Activated CD4-positive, alpha-beta T cell treated with anti-CD3 and anti-CD28 coated beads, Interleukin-2, amount 50 U/mL, for 24 hours (primary cell): ENCODE measurements at places on chromosomes 4 and X.

- DNase-seq: no peak
Measured at GRCh38 chr4:31692399-31692940, 972.3 kb downstream of the PCDH7 start.

GRCh38 chrX:9233141-9233540, 199.2 kb upstream of the FAM9B start:
- DNase-seq: no peak

DNA sequence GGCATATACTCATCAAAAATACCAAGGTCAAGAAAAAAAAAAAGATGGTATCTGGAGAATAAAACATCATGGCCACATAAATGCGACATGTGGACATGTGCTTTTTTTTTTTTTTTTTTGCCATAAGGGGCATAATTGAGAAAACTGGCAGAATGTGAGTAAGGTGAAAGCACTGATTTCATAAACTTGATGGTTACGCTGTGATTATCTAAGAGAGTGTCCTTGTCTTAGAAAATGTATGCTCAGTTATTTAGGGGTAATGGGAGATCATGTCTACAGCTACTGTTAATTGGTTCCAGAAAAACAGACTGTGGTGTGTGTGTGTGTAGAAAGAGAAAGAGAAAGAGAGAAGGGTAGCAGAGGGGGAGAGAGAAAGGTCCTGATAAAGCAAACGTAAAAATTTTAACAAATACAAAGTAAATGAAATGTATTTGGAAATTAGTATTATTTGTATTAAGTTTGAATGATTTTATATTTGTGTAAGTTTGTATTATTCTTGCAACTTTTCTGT, 8.1 kb downstream of the DNAJB14 start:
- no peak for DNase-seq

GRCh38 chr4:142238589-142238988, 602.2 kb downstream of the IL15 start:
- DNase-seq: no peak

GRCh38 chr4:31234494-31234893, 514.3 kb downstream of the PCDH7 start:
- no peak for DNase-seq

- DNase-seq: no peak
Measured at GRCh38 chrX:7170898-7171297, 22.9 kb upstream of the PUDP start.

GRCh38 chr4:105707782-105708180, 708 bp downstream of the INTS12 start:
- DNase-seq: no peak

- no peak for DNase-seq
Measured at GRCh38 chr4:47010912-47011446, 17.6 kb upstream of the GABRA4 start.

GRCh38 chr4:21790438-21791029, 158.0 kb downstream of the KCNIP4 start:
- no peak for DNase-seq
